MCF 10A (cell line): ENCODE measurements at places on chromosomes 4 and X. TPM values are rescaled to one million over a fixed set of nuclear protein-coding genes. Genes with fewer than 3 reads are reported as not detected.

Gene F8A2
- total RNA-seq: not detected in 2 replicates

Gene NEUROG2
- total RNA-seq: not detected in 2 replicates

Gene SERTM2
- total RNA-seq: not detected in 2 replicates

Gene RASSF6
- total RNA-seq: 1.6 and 2.4 TPM in 2 replicates

Gene DNAAF6
- not detected in 2 replicates for total RNA-seq

Gene RHOH
- not detected in 2 replicates for total RNA-seq

Gene VCX3B
- total RNA-seq: not detected in 2 replicates

- peaks cover 40% of the 10 kb centered on the region for H3K36me3 ChIP-seq
- H3K27ac ChIP-seq: no peak overlapping the region
- H3K4me3 ChIP-seq: no peak overlapping the region
- H3K4me1 ChIP-seq: peaks cover 10% of the 10 kb centered on the region
- DNase-seq: no peak
These were observed 4.2 kb downstream of the GRIPAP1 start for GRCh38 chrX:48997865-48998264.

- no peak overlapping the region for H3K27ac ChIP-seq
- H3K4me1 ChIP-seq: peaks cover 8% of the 10 kb centered on the region
- no peaks in the 10 kb centered on the region for H3K27me3 ChIP-seq
- DNase-seq: no peak
These were observed 131.8 kb downstream of the SCFD2 start for GRCh38 chr4:53234111-53234510.

- DNase-seq: peak; percentile 28
- no peaks in the 10 kb centered on the region for H3K27me3 ChIP-seq
- H3K27ac ChIP-seq: peak overlapping the region; percentile 76
- H3K4me1 ChIP-seq: peaks cover 7% of the 10 kb centered on the region
These were observed 101.5 kb downstream of the PDGFC start for GRCh38 chr4:156870131-156870530.

GRCh38 chr4:16315456-16315855 lies 89.2 kb upstream of the TAPT1 start:
- no peak overlapping the region for H3K4me3 ChIP-seq
- no peaks in the 10 kb centered on the region for H3K36me3 ChIP-seq
- no peak for DNase-seq
- H3K27me3 ChIP-seq: peaks cover 19% of the 10 kb centered on the region
- H3K27ac ChIP-seq: no peak overlapping the region
- H3K4me1 ChIP-seq: no peaks in the 10 kb centered on the region

DNA sequence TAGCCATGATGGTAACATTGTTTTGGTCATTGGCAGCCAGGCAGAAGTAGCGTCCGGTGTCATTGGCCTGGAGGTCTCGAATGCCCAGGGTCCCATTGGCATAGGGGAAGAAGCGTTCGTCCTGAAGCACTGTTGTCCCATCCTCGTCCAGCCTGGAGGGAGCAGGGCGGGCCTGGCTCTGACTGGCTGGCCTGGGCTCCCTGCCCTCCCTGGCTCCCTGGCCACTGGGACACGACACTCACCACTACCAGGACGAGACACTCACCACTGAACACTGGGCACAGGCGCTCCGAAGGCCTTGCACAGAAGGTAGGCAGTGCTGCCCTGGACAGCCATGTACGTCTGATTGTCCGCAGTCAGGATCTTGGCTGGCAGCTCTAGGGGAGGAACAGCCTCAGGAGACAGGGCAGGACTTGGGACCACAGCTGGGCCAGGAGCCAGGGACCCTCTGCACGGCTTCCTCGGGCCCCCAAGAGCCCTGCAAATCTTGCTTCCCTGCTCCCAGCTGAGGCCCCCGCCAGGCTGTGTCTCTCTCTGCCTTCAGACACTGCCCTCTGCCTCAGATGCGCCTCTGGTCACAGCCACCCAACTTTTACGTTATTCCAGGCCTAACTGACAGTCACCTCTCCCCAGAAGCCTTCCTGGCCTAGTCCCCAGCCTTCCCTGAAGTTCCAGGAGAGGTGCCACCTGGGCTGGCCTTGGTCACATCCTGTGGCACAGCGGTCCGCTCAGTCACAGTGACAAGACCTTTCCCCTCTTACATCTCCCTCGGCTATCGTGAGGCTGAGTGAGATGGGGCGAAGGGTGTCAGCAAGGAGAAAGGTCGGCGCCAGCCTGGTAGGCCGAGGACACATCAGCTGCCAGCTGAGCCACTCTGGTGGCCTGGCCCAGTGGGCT lies 17.1 kb downstream of the L1CAM start:
- H3K36me3 ChIP-seq: no peaks in the 10 kb centered on the region
- no peak overlapping the region for H3K27ac ChIP-seq
- H3K27me3 ChIP-seq: peaks cover 14% of the 10 kb centered on the region
